ENCODE measurements at places on chromosomes 1 and 21. TPM values are rescaled to one million over a fixed set of nuclear protein-coding genes. Genes with fewer than 3 reads are reported as not detected.

- H3K27ac ChIP-seq = no peak overlapping the region
- no peak overlapping the region for H3K4me3 ChIP-seq
- H3K36me3 ChIP-seq = no peaks in the 10 kb centered on the region
Measured at GRCh38 chr1:157089789-157090188, 9.8 kb downstream of the ETV3L start.

- H3K4me3 ChIP-seq = no peak overlapping the region
- no peak overlapping the region for H3K27ac ChIP-seq
- no peaks in the 10 kb centered on the region for H3K27me3 ChIP-seq
- no peaks in the 10 kb centered on the region for H3K36me3 ChIP-seq
- H3K4me1 ChIP-seq = no peaks in the 10 kb centered on the region
Measured at GRCh38 chr1:100759188-100759587, 39.6 kb downstream of the VCAM1 start.

DNA sequence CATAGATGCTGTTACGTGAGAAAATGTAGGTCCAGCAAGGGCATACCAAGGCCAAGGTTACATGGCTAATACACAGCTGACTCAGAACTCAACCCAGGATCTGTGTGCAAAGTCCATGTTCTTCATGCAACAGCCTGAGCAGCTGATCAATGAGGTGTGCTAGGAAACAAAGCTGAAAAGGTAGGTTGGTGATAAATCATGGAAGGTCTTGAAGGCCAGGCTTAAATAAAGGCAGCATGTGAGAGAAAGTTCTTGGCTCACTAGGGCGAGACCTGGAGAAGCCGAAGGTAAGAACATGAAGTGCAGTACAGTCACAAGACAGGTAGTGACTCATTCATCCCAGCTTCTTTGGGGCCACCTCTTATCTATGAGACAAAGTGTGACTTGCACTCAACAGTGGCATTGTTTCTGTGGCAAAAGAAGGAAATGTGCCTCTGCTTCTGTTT, 33.4 kb downstream of the TLR5 start:
- peaks cover 6% of the 10 kb centered on the region for H3K4me1 ChIP-seq
- DNase-seq = no peak
- no peaks in the 10 kb centered on the region for H3K36me3 ChIP-seq
- H3K27ac ChIP-seq = no peak overlapping the region
- no peaks in the 10 kb centered on the region for H3K27me3 ChIP-seq

GRCh38 chr1:53661496-53661895, 77.5 kb downstream of the GLIS1 start:
- no peak overlapping the region for H3K27ac ChIP-seq
- no peaks in the 10 kb centered on the region for H3K36me3 ChIP-seq
- DNase-seq = no peak
- H3K4me3 ChIP-seq = no peak overlapping the region
- no peaks in the 10 kb centered on the region for H3K4me1 ChIP-seq

- no peak overlapping the region for H3K27ac ChIP-seq
- H3K27me3 ChIP-seq = no peaks in the 10 kb centered on the region
- H3K36me3 ChIP-seq = no peaks in the 10 kb centered on the region
Measured at GRCh38 chr1:245085508-245086095, 69.2 kb upstream of the KIF26B start.

TAS1R1 gene
- total RNA-seq = not detected

DNA sequence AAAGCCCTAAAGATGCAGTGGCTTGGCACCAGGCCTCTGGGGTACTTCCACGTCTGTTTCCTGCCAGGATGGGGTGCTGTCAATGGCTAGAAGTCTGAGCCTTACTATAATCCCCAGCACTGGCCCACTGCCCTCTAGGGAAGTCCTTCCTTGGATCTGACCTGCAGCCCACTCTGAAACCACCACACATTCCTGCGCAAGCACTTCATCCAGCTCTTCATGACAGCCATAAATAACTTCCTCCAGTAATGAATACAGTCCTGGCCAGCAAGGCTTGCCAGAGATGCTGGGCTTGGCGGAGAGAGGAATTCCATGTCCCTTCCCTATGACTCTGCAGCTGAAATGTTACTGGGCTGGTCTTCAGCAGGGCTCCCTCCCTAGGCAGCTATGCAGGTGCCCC, 32.6 kb downstream of the ALPL start:
- DNase-seq = no peak
- H3K36me3 ChIP-seq = no peaks in the 10 kb centered on the region
- H3K27ac ChIP-seq = no peak overlapping the region
- no peak overlapping the region for H3K4me3 ChIP-seq

DNA sequence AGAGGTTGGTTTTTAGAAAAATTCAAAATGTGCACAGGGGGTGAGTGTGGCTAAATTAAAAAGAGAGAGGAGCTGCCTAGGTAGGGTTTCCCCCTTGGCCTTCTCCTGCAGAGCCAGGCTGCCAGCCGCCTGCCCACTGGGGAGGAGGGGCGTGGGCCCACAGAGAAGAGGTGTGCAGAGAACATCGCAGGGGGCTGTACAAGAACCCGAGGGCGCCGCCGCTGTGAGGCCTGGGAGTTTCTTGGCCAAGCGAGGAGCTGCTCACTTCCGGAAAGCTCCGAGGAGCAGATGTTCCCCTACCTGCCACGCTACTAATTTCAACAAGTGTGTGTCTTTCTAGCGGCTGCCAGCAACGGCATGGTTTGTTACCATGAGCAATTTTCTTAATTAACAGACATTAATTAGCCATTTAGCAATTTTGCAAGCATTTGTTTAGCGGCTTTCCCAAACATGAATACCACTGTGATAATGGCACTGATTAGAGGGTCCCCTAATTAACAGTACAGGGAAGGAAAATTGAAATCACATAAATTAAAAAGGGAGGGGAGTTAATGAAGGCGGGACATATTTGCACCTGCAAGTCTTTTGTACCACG, 59.7 kb downstream of the MRPL37 start:
- H3K27me3 ChIP-seq = no peaks in the 10 kb centered on the region
- no peak for DNase-seq
- H3K27ac ChIP-seq = no peak overlapping the region
- H3K4me1 ChIP-seq = no peaks in the 10 kb centered on the region
- H3K4me3 ChIP-seq = no peak overlapping the region
- peaks cover 4% of the 10 kb centered on the region for H3K36me3 ChIP-seq

- H3K27me3 ChIP-seq = no peaks in the 10 kb centered on the region
- no peak overlapping the region for H3K27ac ChIP-seq
Measured at GRCh38 chr1:11563560-11564069, 84.7 kb downstream of the DISP3 start.

GRCh38 chr21:28385845-28386244, 606.8 kb downstream of the LTN1 start:
- no peaks in the 10 kb centered on the region for H3K4me1 ChIP-seq
- H3K27ac ChIP-seq = no peak overlapping the region
- H3K36me3 ChIP-seq = no peaks in the 10 kb centered on the region
- DNase-seq = no peak
- H3K27me3 ChIP-seq = no peaks in the 10 kb centered on the region
- no peak overlapping the region for H3K4me3 ChIP-seq

- DNase-seq = no peak
- H3K27me3 ChIP-seq = no peaks in the 10 kb centered on the region
- no peak overlapping the region for H3K4me3 ChIP-seq
- no peaks in the 10 kb centered on the region for H3K4me1 ChIP-seq
- no peak overlapping the region for H3K27ac ChIP-seq
Measured at GRCh38 chr1:178328728-178329127, 168.0 kb downstream of the CLEC20A start.

- no peak overlapping the region for H3K4me3 ChIP-seq
- DNase-seq = no peak
- no peaks in the 10 kb centered on the region for H3K27me3 ChIP-seq
- H3K27ac ChIP-seq = no peak overlapping the region
Measured at GRCh38 chr1:229015806-229016205, 255.1 kb upstream of the RAB4A start.

GRCh38 chr1:108533351-108534083, 26.4 kb upstream of the EEIG2 start:
- H3K4me1 ChIP-seq = no peaks in the 10 kb centered on the region
- H3K27me3 ChIP-seq = no peaks in the 10 kb centered on the region
- H3K36me3 ChIP-seq = no peaks in the 10 kb centered on the region
- DNase-seq = no peak
- no peak overlapping the region for H3K4me3 ChIP-seq

GRCh38 chr1:41331546-41331917, 29.7 kb upstream of the FOXO6 start:
- no peak overlapping the region for H3K27ac ChIP-seq
- H3K4me1 ChIP-seq = no peaks in the 10 kb centered on the region
- no peaks in the 10 kb centered on the region for H3K27me3 ChIP-seq

DNA sequence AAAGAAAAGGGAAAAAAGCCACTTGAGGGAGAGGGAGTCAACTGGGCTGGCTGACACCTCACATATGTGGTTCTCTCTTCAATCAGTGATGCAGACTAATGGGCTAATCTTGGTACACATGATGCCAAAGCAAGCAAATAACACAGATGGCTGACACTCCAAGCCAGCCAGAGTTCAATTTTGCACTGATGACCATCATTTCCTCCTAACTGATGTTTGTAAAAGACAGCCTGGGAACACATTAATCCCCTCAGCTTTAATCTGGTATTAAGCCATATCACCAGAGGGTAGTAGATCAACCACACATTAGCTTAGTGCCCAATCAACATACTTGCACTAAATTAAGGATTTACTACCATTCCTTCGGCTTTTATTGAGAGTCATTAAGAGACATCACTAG, 2.8 kb downstream of the VPS72 start:
- H3K4me3 ChIP-seq = no peak overlapping the region
- peaks cover 35% of the 10 kb centered on the region for H3K36me3 ChIP-seq
- H3K4me1 ChIP-seq = peaks cover 22% of the 10 kb centered on the region
- DNase-seq = no peak

DNA sequence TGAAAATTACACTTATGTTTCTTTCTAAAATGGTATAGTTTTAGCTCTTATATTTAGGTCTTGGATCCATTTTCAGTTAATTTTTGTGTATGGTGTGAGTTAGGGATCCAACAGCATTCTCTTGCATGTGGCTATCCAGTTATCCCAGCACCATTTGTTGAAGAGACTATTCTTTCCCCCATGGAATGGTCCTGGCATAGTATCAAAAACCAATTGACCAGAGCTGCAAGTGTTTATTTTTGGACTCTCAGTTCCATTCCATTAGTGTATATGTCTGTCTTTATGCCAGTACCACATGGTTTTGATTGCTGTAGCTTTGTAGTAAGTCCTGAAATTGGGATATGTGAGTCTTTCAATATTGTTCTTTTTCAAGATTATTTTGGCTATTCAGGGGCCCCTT, 14.3 kb downstream of the TTLL10 start:
- DNase-seq = no peak
- no peaks in the 10 kb centered on the region for H3K36me3 ChIP-seq
- H3K4me1 ChIP-seq = no peaks in the 10 kb centered on the region
- H3K4me3 ChIP-seq = no peak overlapping the region
- no peak overlapping the region for H3K27ac ChIP-seq

GRCh38 chr1:219402925-219403324, 210.0 kb downstream of the ZC3H11B start:
- H3K27ac ChIP-seq = no peak overlapping the region
- DNase-seq = no peak
- H3K36me3 ChIP-seq = no peaks in the 10 kb centered on the region
- H3K4me3 ChIP-seq = no peak overlapping the region
- H3K4me1 ChIP-seq = peaks cover 14% of the 10 kb centered on the region

RSPH1 gene
- not detected for total RNA-seq

MCM3AP gene
- total RNA-seq = 101 TPM

DNA sequence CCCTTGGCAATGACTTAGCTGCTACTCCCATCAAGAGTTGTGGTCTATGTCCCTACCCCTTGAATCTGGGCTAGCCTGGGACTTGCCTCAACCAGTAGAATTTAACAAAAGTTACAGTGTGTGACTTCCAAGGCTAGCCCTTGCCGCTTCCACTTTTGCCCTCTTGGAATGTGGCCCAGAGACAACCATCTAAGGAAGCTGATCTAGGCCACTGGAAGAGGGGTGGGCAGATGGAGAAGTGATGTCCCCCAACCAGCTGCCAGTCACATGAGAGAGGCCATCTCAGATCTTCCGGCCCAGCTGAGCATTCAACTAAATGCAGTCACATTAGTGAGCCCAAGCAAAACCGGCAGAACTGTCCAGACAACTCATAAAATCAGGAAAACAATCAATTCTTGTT, 115.1 kb downstream of the TOMM20 start:
- H3K27ac ChIP-seq = no peak overlapping the region
- H3K4me3 ChIP-seq = no peak overlapping the region
- no peaks in the 10 kb centered on the region for H3K27me3 ChIP-seq
- H3K4me1 ChIP-seq = peaks cover 7% of the 10 kb centered on the region
- DNase-seq = no peak
- H3K36me3 ChIP-seq = no peaks in the 10 kb centered on the region

GRCh38 chr1:51968632-51969031, 21.9 kb downstream of the RAB3B start:
- no peaks in the 10 kb centered on the region for H3K27me3 ChIP-seq
- no peak overlapping the region for H3K27ac ChIP-seq
- no peak overlapping the region for H3K4me3 ChIP-seq
- H3K4me1 ChIP-seq = no peaks in the 10 kb centered on the region
- DNase-seq = no peak

DNA sequence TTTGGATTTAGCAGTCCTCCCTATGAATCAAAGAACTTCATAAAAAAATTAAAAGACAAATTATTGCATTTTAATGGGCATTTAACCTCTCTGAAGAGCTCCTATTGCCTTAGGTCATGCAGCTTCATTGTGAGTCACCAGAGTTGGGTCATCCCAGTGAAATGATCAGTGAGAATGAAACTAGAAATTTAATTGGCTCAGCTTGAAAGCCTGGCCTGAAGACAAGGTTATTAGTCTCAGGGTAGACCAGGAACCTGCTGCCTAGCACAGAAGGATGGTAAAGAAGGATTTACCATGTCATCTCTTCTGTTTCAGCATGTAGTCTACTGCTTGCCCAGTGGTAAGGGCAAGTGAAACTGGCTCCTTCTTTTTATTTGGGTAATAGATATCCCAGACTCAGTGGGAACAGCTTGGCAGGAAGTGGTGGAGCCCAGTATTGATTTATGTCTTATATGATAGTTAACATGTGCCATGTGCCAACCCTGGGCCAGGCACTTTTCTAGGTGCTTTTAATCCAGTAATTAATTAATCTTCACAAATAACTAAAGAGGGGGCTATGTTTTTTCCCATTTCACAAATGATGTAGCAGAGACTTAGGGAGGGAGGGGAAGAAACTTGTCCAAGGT, 23.6 kb downstream of the LAMC2 start:
- DNase-seq = no peak
- H3K36me3 ChIP-seq = no peaks in the 10 kb centered on the region
- no peaks in the 10 kb centered on the region for H3K27me3 ChIP-seq
- no peak overlapping the region for H3K27ac ChIP-seq
- no peaks in the 10 kb centered on the region for H3K4me1 ChIP-seq

ROR1 gene
- 51.8 TPM for total RNA-seq

FBXO2 gene
- total RNA-seq = 3.8 TPM

DNA sequence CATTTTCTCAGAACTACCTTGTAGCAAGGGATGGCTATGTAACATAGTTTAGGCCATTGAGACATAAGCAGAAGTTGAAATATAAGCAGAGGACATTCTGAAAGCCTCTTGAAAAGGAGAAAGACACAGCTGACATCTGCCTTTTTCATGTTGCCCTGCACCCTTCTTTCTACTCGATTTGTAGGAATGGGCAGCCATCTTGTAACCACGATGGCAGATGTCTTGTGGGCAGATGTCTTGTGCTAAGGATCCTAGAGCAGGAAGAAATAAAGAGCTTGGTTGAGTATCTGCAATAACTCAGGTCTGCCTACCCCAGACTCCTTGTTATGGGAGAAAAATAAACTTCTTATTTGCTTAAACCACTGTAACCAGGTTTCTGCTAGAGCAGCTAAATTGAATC, 351.0 kb downstream of the PDE4B start:
- no peaks in the 10 kb centered on the region for H3K36me3 ChIP-seq
- H3K4me1 ChIP-seq = no peaks in the 10 kb centered on the region
- no peak overlapping the region for H3K4me3 ChIP-seq
- H3K27me3 ChIP-seq = no peaks in the 10 kb centered on the region
- H3K27ac ChIP-seq = no peak overlapping the region

TCEA3 gene
- total RNA-seq = 39.5 TPM

- DNase-seq = no peak
- no peak overlapping the region for H3K4me3 ChIP-seq
- no peak overlapping the region for H3K27ac ChIP-seq
Measured at GRCh38 chr21:35996217-35996616, 64.1 kb downstream of the SETD4 start.

PTPN14 gene
- total RNA-seq = 33.3 TPM
